ENCODE measurements at places on chromosomes 2 and 18.

GRCh38 chr2:179417436-179417949 lies 152.9 kb upstream of the SESTD1 start:
- no peak for DNase-seq

DNA sequence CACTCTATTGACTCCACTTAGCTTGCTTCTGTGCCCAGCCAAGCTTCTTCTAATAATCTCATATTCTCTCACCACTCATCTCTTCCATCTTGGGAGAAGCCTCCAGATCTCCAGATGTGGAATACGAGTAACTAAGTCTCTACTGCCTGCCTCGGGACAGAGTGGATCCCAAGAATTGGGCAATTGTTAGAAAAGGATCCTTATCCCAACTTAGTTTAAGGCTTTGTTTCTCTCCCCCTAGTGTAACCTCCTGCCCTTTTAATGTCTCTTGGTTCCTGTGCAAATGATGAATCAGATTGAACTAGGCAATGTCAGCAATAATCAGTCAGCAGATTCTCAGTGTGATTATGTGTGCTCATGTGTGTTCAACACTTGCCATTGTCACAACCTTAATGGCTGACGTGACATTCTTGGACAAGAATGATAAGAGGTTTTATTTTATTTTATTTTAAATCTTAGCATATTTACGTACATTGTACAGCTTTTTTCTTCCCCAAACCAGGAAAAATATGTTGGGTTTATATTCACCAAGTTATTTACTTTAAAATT lies 59.7 kb downstream of the MYO3B start:
- no peak for DNase-seq

DNA sequence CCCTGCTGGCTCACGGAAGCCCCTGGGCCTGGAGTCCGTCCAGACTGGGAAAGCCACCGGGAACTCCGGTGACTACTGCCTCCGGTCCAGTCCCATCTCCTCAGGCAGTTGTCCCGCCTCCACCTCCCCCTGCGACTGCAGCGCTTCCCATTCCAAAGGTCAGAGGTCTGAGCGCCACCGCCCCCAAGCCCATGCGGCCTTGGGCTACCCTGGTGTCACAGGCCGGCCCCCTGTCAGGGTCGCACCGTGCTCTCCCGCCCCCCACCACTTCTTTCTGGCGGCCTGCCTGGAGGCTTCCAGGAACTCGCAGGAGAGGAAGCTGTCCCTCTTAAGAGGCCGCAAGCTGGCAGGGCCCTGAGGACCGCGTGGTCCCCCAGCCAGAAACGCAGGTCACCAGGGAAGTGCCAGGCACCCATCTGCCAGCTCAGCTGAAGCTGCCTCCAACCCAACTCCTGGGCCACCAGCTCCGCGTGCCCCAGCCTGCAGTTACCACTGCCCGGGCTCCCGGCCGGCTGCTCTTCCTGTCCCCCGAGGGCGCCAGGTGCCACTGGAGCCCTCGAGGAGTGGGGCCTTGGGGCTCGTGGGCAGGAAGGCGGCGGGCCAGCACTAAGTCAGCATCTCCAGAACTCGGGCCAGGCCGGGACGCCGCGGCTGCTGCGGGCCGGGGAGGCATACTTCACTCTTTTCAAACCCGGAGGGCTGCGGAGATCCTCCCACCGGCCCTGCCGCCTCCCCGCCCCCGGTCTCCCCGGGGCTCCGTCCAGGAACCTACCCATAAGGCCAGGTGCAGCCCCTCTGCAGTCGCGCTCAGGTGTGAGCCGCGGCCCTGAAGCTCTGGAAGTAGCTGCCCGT lies 83.3 kb upstream of the POMC start:
- no peak for DNase-seq

DNA sequence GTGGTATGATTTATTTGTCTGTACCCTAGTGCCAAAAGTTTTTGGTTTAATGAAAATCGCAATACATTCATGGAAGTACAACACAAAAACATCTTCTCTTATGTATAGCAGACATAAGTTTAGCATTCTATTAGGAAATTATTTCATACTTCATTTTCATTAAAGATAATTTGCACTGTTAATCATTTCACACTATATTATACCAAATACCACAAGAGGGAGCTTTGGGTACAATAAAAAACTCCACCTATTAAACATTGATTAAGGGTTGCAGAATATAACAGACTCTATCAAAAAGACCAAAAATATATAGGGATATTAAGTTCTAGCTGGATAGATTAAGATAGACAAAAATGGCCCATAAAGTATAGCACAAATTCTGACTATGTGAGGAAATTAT lies 79.0 kb downstream of the SLC66A3 start:
- DNase-seq, result no peak

DNA sequence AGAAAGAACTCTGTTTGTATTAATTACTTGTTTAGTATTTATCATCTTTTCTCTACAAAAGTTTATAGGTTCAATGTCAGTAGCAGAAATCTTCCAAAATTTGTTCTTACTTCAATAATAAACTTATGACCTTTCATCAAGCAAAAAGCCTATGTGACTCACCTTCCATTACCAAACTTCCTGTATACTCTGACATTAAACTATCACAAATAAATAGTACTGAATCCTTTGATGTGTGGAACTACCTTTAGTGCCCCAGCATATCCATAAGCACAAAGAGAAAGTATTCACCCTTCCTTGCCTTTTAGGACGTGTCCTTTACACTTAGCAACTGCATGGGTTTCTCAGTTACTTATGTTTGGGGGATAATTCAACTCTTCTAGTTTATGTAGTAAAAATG lies 166.0 kb downstream of the EHBP1 start:
- no peak for DNase-seq

GRCh38 chr2:18156002-18156401 lies 277.5 kb downstream of the KCNS3 start:
- no peak for DNase-seq

DNA sequence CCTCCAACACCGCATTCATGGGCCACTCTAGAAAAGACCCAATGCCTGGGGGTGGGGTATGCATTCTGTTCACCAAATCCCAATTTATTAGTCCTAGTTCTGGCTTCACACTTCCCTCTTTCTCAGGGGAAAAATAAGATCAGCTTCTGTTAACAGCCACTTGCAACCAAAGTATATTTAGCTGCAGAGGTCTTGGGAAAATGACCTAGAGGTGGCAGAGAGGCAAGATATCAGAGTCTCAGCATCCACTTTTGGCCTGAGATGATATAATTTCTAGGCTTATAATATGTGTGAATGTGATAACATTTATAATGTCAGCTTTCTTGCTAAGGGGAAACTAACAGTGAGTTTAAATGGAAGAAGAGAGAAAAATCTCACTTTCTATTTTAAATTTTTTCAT lies 89.1 kb downstream of the ZNF385B start:
- DNase-seq, result no peak

- DNase-seq, result no peak
Measured at GRCh38 chr2:158772306-158773078, 22.6 kb upstream of the DAPL1 start.

GRCh38 chr2:215269397-215270117 lies 42.3 kb upstream of the ATIC start:
- DNase-seq, result peak; percentile 64

DNA sequence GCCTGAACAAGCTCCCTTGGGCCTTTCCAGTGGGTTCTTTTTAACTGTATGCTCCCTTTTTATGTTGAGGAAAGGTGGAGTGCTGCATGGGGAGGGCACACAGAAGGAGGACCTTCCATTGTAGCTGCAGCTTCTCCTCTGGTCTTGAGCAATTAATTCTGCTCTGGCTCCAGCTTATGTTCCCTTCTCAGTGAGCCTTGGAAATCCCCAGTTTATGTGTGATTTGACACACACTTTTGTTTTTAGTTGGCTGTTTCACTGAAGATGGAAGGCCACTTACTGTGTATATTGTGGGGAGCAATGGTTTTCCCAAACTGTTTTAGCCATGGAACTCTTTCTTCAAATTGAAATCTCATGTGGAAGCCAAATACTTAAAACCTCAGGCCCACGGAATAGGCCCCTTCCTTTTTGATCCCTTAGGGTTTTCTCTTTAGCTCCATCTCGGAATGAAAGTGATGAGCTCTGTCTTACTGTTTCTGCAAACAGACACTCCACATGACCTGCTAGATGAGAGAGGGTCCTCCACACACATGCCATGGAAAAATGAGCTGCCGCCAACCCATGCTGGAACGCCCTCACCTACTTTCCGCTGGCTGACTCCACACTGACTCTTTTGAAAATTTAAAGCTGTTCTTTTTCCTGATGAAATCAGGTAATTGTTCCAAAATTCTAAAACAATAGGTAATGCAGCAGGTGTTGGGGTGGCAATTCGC lies 280.9 kb upstream of the SIX2 start:
- no peak for DNase-seq

GRCh38 chr2:8357738-8358518 lies 323.9 kb upstream of the ID2 start:
- DNase-seq, result no peak

- DNase-seq, result no peak
Measured at GRCh38 chr18:25175558-25176517, 176.1 kb downstream of the ZNF521 start.
